Left forelimb (tissue), 1 donor: ENCODE measurements at places on chromosomes 11 and 22.

- DNase-seq, result no peak
Measured at GRCh38 chr11:87971354-87971753, 203.9 kb downstream of the RAB38 start.

DNA sequence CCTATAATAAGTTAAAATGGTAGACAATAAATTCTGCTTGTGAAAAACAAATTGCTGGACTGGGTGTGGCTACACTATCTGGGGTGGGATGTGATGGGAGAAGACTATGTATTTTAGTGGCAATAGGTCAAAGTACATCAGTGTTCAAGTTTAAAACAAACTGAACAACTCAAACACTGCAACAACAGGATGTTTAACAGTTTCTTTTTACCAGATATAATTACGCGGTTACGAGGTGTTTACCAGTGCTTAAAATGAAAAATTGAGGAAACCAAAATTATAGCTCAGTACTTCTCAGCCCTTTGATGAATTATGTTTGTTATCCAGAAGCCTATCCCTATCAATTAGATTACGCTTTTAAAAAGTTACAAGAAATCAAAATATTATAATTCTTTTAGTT, 3.2 kb downstream of the PRDM10 start:
- DNase-seq, result no peak

DNA sequence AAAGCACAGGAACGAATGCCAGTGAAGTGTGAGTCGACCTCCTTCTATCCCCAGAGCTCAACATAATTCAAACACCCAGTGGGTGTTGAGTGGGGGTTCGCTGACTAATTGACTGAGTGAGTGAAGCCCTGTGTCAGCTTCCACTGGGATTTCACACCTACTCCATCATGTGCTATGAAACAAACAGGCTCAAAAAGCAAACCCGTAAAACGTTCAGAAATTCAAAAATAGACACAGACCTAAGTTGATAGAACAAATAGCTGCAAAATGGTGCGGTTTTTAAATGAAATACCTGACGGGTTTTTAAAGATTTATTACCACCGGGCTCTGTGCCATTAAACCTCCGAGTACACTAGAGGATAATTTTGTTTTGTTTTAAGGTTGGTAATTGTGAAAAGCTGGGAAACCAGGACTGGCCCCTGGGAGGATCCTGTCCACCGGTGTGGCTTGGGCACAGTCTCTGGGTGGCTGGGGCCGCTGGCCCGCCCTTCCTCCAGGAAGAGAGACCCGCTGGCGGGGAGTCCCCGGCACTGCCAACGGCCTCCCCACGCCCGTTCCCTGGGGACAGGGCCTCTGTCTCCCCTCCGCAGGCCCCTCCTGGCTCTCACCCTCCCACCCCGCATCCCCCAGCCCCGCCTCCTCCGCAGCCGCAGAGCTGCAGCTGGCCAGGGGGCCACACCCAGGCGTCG, 13.6 kb downstream of the KCNJ5 start:
- peak; percentile 70 for DNase-seq

DNA sequence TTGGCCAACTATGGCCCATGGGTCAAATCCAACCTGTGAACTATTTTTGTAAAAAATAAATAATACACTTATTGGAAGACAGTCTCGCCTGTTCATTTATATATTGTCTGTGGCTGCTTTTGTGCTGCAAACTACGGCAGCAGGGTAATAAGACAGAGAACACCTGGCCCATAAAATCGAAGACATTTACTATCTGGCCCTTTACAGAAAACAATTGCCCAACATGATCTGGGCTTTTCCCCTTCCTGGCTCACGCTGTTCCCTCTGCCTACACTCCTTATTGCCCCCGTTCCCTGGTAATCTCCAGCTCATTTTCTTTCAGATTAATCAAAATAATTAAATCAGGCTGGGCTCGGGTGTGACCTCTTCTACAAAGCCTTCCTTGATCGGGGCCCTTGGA, 5.6 kb downstream of the PLAAT2 start:
- no peak for DNase-seq

DNA sequence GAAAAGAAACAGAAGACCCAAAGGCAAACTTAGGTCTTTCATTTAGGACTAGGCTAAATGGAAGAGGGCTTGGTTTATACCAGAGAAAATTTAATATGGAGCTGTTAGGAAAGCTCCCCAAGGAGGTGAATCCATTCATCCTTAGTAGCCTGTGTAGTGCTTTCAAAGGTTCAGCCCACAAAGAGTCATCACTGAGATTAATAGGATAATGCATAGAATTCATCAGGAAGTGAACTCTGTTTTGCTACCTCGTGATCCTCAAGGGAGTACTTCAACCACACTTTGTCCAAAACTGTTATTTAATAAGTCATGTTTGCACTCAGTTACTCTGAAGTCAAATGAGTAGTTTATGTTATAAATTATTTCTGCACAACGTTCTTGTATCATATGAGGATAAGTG, 43.3 kb upstream of the MMP7 start:
- DNase-seq, result no peak

GRCh38 chr11:35424157-35424940, 5.0 kb upstream of the SLC1A2 start:
- no peak for DNase-seq
